ENCODE measurements at places on chromosomes 2 and 18. TPM values are rescaled to one million over a fixed set of nuclear protein-coding genes. Genes with fewer than 3 reads are reported as not detected.

GPR45 gene
- not detected for total RNA-seq

IL18R1 gene
- 4.9 TPM for total RNA-seq

PROKR1 gene
- total RNA-seq: 0.18 TPM

DNA sequence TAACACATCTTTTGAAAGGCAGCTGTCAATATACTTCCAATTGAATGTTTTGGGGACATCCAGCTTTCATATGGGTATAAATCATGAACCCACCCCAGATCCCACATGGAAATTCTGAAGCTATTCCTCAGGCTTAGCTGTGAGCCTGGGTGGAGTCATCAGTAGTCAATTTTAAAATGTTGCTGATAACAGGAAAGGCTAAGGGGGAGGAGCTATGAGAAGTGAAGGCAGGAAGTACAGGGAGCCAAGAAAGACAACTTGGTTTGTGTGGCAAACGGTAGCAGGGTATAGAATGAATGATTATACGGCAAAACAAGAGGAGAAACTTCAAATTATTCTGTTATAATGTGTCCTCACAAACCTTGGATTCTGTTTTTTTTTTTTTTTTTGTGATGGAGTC lies 108.6 kb downstream of the QPCT start:
- no peak for DNase-seq

- no peak for DNase-seq
These were observed 21.3 kb downstream of the PSME4 start for GRCh38 chr2:53949457-53949856.

- no peak for DNase-seq
These were observed 51.1 kb upstream of the FAM98A start for GRCh38 chr2:33650171-33650570.

- no peak for DNase-seq
These were observed 848 bp downstream of the FAM124B start for GRCh38 chr2:224400886-224401632.

GRCh38 chr2:65354773-65355172 lies 77.6 kb downstream of the SPRED2 start:
- DNase-seq: no peak

DNA sequence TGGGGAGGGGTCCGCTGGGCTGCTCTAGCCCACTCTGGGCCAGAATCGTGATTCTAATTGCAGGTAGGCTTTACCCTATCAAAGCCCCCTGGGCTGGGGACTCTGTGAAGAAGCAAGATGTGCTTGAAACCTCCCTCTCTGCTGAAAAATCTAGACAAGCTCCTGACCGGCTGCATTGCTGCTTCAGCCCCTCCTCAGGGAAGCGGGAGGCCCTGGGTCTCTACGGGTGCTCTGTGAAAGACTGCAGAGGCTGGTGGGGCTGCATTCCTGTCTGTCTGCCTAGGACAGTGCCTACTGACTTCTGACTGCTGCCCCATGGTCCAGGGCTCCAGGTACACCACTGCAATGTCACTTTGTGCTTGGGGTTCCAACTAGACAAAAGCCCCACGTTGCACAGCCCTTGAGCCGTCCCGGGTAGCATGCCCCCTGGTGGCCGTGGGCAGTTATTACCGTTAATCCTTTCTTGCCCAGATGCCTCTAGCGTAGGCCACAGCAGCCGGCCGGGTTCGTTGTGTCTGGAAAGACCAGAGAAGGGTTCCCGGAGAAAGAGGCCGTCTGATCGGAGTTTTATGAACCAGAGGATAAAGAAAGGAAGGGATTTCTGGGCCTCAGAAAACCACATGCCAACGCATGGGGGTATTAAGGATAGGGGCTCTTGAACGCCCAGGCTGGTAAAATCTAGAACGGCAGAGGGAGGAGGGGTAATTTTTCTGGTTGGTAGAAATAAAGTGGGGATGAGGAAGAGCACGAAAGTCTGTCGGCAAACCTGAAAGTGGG lies 15.9 kb upstream of the C1QL2 start:
- DNase-seq: no peak

DNA sequence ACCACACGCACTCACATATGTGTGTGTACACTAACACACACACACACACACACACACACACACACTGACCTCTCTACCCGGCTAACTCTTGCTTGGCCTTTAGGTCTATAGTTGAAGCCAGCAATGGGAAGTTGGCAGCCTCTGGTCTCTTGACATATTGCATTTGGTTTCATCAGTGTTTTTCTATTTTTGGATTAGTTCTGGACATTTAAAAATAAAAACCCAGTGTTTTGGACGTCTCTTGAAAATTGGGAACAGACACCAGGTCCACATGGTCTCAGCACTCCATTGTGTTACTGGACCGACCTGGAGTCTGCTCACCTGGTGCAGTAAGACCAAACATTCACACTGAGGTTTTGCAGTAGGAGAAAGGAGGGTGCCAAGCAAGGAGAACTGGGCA lies 50.4 kb upstream of the AFF3 start:
- no peak for DNase-seq

DNA sequence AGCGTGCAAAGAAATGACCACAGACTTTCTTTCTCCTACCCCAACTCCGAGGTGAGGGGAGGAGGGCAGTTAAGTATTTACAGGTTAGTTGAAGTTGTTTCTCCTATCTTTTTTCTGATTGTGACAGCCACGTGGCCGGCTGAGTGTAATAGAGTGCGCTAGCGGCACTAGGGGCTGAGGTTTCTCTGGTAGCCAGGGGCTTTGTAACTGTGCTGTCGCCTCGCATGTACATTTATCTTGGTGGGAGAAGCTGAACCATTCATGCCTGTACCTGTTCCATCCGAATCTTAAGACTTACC lies 214.1 kb upstream of the STON1 start:
- no peak for DNase-seq

- peak; percentile 60 for DNase-seq
These were observed 2.0 kb upstream of the GAL3ST2 start for GRCh38 chr2:241774419-241775222.
